ENCODE measurements at places on chromosomes 7 and 10.
A peak's percentile ranks its signal among the peaks of the same experiment; 100 is the strongest.

DNA sequence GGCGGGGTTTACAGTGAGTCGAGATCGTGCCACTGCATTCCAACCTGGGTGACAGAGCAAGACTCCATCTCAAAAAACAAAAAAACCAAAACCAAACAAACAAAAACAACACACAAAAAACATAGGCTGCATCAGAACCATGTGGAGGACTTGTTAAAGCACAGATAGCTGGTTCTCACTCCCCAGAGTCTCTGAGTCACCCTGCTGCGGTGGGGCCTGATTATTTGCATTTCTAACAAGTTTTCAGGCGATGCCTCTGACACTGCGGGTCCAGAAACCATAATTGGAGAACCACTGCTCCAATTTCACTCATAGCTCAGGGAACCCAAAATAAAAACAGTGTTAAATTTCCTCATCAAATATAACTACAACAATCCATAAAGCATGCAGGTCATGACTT, 816.7 kb downstream of the MAGI2 start:
- DNase-seq = no peak

DNA sequence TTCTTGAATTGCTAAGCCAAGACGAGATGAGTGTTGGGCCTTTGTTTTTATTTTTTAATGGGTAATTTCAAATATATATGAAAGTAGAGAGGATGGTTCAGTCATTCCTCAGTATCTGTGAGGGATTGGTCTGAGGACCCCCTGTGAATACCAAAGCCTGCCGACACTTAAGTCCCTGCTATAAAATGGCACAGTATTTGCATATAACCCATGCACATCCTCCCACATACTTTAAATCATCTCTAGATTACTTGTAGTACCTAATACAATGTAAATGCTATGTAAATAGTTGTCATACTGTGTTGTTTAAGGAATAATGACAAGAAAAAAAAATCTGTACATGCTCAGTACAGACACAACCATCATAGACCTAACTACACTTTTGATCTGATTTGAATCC, 73.4 kb downstream of the NOD1 start:
- no peak for DNase-seq

DNA sequence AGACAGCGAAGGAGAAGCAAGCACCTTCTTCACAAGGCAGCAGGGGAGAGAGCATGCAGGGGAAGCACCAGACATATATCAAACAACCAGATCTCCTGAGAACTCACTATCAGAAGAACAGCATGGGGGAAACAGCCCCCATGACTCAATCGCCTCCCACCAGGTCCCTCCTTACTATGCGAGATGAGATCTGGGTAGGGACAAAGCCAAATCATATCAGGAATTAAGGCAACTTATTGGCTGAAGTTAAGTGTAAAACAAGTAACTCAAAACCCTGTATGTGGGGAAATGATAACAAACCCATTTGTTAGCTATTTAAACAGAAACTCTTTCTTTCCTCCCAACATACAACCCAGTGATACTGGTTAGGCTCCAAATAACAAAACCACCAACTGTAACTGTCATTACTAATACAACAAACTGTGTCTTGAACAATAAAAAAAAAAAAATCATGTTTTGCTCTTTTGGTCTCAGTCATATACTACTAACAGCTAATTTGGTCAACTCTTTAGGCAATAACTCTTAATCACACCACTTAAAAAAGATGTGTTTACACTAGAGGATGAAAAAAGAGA, 57.8 kb downstream of the MINDY3 start:
- no peak for DNase-seq

GRCh38 chr10:113961182-113962031, 82.3 kb upstream of the ADRB1 start:
- no peak for DNase-seq

- DNase-seq = no peak
Measured at GRCh38 chr7:147380926-147381325, 1209.6 kb upstream of the C7orf33 start.

DNA sequence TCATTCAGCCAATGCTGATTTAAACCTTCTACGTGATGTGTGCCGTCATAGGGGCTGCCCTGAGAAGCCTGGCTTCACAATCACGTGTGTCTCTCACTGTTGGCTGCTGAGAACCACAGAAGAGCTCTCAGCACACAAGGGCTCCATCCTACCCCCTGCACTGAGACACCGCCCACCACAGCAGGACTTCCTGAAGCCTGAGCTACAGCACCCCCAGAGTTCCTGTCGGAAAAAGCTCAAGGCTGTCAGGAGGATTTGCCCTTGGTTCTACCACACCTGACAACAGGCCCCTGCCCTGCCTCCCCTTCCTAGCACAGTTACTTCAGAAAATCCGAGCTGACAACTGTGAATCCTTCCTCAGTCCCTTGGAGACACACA, 191.9 kb downstream of the MAD1L1 start:
- DNase-seq = no peak

GRCh38 chr10:79351332-79351731, 4.1 kb downstream of the PPIF start:
- no peak for DNase-seq

GRCh38 chr10:49140304-49141177, 6.7 kb upstream of the FAM170B start:
- DNase-seq = peak; percentile 68
